ENCODE measurements at places on chromosomes 1 and 21.

- DNase-seq: no peak
Observed at GRCh38 chr21:17191346-17191993, 321.4 kb upstream of the CXADR start.

DNA sequence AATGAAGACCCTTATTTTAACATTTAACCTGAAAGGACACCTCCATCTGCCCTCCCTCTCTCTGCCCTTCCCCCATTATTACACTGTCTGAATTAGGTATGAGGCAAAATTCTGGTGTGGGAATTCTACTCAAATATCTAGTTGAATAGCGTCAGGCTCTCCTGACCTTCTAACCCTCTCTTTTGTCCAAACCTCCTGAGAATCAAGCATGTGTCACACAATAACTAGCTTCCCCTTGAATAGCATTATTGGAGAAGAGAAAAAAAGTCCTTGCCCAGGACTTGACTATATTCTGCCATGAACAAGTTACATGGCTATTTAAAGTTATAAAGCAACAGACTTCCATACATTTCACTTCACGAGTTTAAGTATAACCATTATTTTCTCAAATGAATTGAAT lies 35.5 kb downstream of the USH2A start:
- no peak for DNase-seq

GRCh38 chr1:225972344-225973152 lies 26.6 kb downstream of the SDE2 start:
- no peak for DNase-seq

GRCh38 chr1:47555841-47556560 lies 118.2 kb downstream of the FOXD2 start:
- peak; percentile 24 for DNase-seq

DNA sequence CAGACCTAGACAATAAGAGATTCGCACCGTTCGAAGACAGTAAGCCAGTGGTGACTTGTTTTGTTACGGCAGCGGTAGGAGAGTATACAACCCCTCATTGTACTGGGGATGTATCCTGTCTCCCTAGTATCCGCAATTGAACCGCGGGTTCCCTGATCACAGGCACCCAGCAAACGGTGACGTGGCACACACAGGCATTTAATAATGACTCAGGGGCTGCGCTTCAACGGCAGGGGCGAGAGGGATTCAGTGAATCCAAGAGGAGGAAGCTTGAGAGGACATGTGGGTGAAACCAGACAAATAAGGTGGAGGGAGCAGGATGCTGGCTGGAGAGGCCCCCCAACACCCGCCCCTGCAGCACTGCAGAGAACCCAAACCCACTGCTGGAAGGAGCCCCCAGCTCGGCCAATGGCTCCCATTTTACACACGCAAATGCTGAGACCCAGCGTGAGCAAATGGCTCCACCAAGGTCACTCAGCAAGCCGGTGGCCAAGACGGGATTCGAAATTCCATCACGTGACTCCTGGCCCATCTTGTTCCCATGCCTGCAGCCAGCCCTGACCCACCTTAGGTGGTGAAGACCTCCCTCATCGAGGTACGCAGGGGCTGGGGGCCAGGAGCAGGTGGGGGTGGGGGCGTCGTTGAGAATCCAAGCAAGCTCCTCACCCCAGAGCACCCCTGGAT lies 149.9 kb downstream of the SYF2 start:
- DNase-seq: no peak
